ENCODE measurements at places on chromosomes 4 and X. TPM values are rescaled to one million over a fixed set of nuclear protein-coding genes. Genes with fewer than 3 reads are reported as not detected.

- DNase-seq, result no peak
Observed at GRCh38 chr4:7396186-7396910, 38.4 kb downstream of the PSAPL1 start.

The STK32B gene
- total RNA-seq, result 0.50 TPM

DNA sequence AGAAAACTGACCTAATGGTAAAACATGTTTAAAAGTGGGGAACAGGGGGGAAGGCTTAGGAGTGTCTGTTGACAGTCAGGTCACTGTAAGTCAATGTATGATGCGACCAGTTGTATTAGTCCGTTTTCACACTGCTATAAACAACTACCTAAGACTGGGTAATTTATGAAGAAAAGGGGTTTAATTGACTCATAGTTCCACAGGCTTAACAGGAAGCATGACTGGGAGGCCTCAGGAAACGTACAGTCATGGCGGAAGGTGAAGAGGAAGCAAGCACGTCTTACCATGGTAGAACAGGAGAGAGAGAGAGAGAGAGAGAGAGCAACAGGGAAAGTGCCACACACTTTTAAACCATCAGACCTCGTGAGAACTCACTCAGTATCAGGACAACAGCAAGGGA lies 13.0 kb upstream of the PLAC1 start:
- DNase-seq, result peak; percentile 35

GRCh38 chr4:84378356-84378755 lies 120.7 kb downstream of the NKX6-1 start:
- DNase-seq, result no peak

The KDM6A gene
- total RNA-seq, result 28.4 TPM

DNA sequence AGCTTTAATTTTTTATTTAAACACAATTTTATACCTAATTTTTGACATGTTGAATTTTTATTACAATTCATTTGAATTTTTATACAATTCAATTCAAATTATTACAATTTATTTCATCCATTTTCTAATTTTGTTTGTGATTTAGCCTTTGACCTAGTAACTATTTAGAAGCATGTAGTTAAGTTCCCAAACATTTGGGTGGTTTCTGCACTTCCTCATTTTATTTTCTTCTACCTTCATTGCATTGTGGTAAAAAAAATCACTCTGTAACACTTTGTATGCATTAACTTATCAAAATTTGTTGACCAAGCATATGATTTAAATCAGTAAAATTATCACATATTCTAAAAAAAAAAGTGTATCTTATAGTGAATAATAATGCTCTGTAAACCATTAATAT lies 928.9 kb downstream of the ARAP2 start:
- DNase-seq, result no peak

- DNase-seq, result no peak
Observed at GRCh38 chrX:119189115-119189514, 47.0 kb upstream of the PGRMC1 start.

GRCh38 chr4:77861495-77861894 lies 1.1 kb upstream of the MRPL1 start:
- no peak for DNase-seq

The CLNK gene
- not detected for total RNA-seq

DNA sequence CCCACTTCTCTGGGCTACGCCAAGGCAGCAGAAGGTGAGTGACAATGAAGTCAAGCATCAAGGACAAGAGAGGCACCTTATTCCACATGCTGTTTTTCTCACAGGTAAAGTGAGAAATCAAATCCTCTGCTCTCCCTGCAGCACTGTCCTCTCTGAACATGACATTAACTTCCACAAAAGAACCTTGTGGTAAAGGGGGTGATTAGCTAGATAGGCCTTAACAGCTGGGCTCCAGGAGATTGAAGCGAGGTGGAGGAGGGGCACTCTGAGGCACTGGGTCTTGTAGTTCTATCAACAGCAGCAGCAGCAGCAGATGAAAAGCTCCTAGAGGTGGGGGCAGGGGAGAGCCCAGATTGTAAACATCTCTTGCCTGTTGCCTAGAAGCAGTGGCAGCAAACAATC lies 96.8 kb upstream of the CXXC4 start:
- peak; percentile 29 for DNase-seq

GRCh38 chr4:145347684-145348083 lies 134.0 kb upstream of the SMAD1 start:
- DNase-seq, result peak; percentile 26

DNA sequence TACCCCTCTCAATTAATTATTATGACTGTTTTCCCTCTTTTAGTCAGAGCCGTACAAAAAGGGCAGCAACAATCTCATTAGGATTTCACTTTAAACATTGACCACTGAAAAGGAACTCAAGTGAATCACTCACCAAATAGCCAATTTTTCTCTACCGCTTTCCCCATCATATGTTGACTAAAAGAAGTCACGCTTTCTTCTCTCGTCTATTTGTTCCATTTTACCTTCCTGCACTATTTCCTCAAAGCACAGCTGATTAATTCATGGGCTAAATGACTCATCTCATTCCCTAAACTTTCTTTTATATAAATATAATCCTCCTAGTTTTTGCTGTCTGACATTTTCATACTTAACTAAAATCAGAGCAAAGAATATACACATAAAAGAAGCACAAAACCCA lies 8.2 kb downstream of the MID1 start:
- DNase-seq, result peak; percentile 70

The ANOS1 gene
- under 0.01 TPM for total RNA-seq
